ENCODE measurements at places on chromosomes 2 and 18.

DNA sequence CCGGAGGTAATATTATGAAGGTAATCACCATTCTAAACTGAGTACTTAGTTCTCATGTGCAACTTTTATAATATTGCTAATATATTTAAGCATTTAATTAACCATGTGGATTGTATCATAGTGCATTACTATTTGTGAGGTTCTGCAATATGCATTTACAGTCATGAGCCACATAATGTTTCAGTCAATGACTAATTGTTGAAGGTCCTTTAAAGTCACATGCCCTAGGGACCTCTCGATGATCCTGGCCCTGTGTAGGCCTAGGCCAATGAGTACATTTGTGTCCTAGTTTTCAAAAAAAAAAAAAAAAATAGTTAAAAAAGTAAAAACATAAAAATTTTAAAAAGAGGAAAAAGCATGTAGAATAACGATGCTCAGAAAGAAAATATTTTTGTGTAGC is 298.0 kb downstream of the DSEL start:
- no peak for DNase-seq

DNA sequence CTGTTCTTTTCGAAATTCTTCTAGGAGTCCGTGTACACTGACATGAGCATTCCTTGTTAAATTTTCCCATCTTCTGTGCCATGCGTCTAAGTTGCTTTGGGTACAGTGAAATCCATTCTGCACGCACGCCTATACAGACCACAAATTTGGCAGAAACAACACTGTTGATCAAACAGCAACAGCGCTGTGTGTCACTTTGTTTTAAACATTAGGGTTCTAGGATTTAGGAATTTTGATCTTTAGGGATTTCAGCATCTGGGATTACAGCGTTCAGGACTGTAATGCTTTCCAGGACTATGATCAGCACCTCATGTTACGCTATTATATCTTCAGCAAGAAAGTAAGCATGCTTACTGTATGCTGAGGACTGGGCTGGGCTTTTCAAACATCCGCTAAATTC is 47.1 kb upstream of the FHL2 start:
- DNase-seq, result no peak

DNA sequence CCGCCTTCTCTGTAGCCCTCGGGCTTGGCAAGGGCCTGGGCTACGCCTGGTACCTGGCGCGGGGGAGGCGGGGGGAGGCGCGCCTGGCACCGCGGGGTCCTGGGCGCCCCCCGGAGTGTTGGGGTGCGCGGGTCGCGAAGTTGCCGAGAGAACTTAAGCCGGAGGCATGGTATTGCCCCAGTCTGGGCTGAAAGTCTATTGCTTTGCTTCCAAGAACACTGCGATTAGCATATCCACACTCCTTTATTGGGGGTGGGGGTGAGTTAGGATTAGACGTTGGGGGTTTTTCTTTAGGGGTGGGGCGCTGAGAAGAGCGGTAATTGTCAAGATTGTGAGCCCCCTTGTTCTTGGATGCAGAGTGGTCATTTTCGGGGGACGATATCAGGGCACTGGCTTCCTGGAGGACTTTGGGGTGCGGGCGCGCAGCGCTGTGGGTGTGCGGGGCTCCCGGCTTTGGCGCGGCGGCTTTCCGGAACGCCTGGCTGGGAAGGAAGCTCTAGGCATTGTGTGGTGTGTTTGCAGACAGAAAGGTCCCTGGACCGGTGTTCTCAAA is 798 bp downstream of the TANC1 start:
- DNase-seq, result no peak

DNA sequence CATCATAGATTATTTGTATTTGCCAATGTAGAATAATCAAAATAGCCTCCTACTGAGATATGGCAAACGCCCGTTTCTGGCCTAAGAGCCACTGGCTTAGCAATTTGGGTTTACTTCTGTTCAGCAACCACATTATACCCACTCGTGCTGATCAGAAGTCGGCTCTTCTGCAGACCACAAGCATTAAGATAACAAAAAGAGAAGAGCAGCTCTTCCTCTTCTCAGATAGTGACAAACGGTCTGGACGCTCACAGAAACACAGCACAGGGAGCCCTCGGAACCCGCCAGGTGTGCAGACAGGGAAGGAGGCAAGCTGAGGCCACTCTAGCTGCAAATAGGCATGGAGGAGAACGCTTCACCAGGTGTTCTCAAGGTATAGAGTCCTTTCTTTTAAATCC is 164.0 kb downstream of the HDAC4 start:
- DNase-seq, result no peak

DNA sequence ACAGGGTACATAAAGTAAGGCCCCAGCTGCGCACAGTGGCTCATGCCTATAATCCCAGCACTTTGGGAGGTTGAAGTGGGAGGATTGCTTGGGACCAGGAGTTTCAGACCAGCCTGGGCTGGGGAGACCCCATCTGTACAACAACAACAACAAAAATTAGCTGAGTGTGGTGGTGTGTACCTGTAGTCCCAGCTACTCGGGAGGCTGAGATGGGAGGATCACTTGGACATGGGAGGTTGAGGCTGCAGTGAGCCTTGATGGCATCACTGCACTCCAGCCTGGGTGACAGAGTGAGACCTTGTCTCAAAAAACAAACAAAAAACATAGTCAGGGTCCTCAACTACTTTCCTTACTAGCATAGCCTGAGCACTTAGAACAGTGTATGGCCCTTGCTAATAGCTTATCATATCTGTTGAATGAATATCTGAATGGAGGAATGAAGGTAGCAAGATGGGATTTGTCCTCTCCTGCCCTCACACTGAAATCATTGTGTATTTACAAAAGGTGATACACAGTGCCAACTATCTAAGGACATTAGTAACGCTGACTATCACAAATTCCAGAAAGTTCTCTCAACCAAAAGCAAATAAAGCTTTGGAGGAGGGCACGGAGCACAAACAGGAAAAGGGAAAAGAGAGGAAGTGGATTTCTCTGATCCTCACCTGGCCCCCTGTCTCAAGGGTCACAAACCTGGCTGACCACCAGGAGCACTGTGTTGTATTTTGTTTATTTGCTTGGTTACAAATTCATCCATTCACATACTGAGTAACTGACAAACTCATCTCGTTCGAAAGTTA is 38.1 kb downstream of the L3MBTL4 start:
- DNase-seq, result no peak
